ENCODE measurements at places on chromosomes 4 and X.

DNA sequence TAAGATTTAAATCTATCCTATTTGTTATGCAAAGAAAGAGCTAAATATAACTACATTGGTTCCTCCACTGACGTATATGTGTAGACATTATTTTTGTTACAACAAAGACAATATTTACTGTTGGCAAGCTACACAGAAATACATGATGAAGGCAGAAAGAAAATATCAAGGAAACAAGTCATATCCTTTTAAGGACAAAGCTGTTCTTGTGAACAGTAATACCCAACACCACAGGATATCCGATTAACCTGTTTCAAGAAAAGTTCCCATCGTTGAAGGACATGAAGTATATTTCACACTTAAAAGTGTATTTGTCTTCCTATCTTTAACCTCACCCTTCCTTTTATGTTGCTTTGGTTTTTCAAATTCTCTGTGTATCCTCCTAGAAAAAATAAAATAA lies 235.8 kb upstream of the AADAT start:
- DNase-seq: no peak

- no peak for DNase-seq
Measured at GRCh38 chr4:62133101-62133897, 933.2 kb downstream of the ADGRL3 start.

DNA sequence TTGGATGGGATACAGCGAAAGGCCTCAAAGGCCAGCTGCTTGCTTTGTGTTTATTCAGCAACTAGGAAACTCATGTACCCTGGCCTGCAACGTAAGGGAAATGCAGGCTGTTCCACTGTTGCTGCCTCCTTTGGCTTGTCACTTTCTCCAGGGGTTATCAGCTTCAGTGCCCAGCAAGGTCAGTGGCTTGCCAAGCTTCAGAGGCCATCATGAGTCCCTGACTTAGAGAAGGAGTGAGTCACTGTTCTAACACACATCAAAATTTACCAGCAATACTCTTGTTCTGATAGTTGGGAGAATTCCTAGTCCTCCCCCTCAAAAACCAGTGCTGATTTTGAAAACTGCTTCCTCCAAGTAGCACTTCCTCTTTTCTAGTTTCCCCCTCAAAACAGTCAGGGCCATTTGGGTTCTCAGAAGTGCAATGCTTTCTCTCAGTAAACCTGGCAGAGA lies 250.8 kb downstream of the ARHGAP24 start:
- no peak for DNase-seq

GRCh38 chr4:8355864-8356565 lies 84.5 kb downstream of the ACOX3 start:
- no peak for DNase-seq

DNA sequence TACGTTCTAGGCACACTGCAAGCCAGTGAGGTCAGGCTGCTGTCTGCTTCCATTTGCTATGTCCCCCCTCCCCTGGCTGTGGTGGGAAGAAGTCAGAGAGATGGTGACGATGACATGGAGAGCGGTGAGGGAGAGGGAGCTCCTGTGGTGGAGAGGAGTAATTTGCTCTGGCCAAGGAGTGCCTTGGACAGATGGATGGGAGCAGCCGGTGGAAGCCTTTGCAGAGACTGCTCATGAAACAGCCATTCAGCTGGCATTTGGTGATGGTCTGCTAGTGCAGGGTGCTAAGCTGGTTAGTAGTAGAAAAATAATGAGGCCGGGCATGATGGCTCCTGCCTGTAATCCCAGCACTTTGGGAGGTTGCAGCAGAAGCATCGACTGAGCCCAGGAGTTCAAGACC lies 124.1 kb downstream of the FHDC1 start:
- DNase-seq: no peak
